HFFc6 (cell line): ENCODE measurements at places on chromosomes 16 and 17.
A peak's percentile ranks its signal among the peaks of the same experiment; 100 is the strongest.

DNA sequence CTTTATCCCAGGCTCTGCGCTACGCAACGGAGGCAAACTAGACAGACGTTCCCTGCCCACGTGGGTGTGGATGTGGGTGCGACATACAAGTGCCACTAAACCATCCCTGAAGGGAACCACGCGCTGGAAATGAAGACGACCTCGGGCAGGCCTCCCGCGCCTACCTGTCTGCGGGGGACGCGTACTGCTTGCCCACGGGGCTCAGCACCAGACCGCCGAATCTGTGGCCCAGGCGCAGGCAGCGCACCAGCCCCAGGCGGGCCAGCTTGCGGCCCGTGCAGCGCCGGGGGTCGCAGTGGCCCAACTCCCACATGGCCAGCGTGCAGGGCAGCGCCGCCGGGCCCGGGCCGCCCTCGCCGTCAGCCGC lies 480 bp downstream of the TSR3 start:
- DNase-seq: no peak

- DNase-seq: no peak
Measured at GRCh38 chr17:6670571-6670970, 19.0 kb downstream of the C17orf100 start.

- no peak for DNase-seq
Measured at GRCh38 chr17:3690094-3690715, 5.8 kb downstream of the P2RX5 start.

GRCh38 chr17:63442074-63442473 lies 4.0 kb downstream of the CYB561 start:
- no peak for DNase-seq

GRCh38 chr17:19719355-19720209 lies 3.2 kb upstream of the SLC47A2 start:
- DNase-seq: no peak

DNA sequence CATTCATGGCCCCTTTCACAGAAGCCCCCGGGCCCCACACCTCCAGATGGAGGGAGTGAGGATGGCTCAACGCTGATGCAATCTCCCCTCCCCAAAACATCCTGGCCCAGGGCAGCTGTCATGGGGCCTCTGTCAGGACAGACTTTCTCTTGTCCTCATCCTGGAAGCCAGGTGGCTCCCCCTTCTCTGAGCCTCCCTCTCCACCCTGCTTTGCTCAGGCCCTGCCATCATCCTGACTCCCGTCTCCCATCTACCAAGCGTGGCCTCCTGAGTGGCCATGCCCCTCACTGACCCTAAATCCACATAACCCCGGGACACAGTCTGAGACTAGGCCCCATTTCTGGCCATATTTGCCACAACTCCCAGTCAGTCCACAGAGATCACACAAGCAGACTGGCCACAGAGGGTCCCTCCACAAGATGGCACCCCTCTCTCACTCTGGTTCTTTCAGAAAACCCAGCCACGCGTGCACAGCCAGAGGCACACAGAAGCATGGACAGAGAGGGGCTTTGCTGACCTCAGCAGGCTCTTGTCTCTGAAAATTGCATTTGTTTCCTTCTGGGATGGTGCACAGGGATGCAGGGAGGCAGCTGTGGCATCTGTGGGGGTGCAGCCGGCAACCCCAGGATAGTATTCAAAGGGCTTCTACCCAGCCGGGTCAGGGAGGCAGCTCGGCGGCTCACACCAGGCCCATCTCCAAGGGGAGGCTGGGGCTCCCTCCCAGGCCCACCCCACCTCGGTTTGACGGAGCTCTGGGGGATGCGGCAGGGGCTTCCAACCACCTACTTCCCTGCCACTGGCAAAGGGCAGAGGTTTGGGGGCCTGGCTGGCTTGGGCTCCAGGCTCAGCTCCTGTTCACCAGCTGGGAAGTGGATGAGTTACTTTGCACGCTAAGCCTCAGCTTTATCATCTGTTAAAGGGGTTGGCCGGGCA lies 16.9 kb downstream of the DOC2B start:
- DNase-seq: peak; percentile 34

GRCh38 chr16:26220894-26221293 lies 529.1 kb downstream of the HS3ST4 start:
- DNase-seq: no peak

- no peak for DNase-seq
Measured at GRCh38 chr16:12141073-12141951, 164.8 kb downstream of the SNX29 start.

DNA sequence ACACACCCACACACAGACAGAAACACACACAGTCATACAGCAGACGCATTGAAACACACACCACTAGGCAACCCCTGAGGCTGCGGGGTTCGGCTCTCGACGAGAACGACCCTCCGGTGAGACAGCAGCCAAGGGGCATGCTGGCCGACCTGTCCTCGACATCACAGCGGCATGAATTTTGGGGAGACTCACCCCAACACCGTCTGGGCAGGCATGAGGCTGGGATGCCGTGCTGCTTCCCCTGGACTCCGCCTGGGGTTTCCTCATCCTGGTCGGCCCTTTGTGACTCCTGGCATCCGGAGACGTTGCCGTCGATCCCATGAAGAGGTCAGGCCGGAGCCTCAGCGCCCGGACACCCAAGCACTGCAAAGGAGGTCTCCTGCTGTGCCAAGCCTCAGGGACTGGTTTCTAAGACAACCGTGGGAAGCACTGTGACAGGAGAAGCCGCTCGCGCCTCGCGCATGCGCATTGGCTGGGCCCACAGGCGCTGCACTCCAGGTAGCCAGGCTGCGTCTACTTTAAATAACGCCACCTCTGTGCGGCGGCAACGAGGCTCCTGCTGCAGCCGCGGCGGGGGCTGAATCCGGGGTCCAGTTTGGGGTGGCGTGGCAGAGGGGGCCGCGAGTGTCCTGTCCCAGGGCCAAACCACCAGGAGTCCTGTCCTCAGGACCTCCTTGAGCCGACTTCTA lies 13.8 kb upstream of the KCNJ18 start:
- no peak for DNase-seq
